Stimulated activated CD8-positive, alpha-beta memory T cell treated with anti-CD3 and anti-CD28 coated beads, Interleukin-4, amount 100 ng/mL, for 48 hours (primary cell): ENCODE measurements at places on chromosomes 12 and 14.

- DNase-seq, result no peak
These were observed 36.5 kb upstream of the CERS5 start for GRCh38 chr12:50203691-50204090.

DNA sequence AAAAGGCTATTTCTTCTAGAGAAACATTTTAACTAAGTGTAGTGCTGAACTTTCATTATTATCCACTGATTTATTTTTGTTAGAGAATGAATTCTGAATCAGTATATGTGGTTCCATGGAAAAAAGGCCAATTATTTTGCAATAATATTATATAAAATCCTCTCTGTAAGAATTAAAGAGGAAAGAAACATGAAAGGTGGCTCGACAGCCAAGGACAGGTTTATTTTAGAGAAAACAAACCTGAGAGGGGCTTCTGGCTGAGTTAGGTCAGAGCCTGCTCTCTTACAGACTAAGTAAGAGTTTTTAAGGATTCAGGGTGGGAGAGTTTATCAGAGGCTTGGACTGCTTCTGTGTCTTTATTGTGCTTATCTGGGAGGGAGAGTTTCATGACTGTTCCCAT, 46.7 kb upstream of the GUCY2C start:
- no peak for DNase-seq

DNA sequence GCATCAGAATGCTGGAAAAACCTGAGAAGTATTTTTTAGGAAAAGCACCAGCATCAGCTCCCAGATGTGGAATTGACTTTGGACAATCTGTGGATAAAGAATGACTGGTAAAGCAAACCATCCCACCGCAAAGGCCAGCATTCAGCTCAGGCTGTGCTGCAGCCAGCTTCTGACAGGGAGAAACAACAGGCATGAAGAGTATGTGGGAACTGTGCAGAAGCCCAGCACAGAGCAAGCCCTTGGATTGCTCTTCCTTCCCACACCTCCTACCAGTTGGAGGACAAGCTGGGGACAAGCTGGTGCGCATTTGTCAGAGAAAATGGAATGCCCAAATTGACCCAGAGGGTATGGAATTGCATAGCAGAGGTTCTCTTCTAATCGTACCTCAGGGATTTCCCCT, 228.1 kb downstream of the ANO2 start:
- DNase-seq, result no peak

DNA sequence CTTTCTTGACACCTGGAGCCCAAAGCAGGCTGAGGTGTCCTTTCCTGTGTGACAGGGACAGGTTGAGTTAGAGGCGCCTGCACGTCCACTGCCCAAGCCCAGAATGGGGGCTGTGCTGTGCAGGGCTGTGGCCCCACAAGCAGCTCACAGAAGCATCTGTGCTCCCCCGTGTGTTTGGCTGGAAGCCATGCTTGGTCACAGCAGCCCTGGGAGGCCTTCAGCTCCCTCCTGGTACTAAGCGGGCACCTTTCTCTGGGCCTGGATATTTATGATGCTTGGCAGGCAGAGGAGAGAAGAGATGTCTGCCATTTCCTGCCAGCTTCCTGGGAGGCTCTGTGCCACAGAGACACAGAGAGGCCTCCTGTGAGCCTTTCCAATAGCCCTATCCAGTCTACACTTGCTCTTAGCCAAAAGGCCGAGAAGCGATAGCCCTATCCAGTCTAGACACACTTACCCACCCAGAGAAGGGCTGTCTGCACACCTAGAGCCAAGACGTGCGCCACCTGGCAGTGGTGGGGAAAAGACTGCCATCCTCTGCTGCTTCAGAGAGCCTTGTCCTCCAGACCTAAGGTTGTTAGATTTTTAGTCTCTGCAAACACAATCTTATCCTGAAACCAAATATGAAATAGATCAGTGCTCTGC, 117.4 kb downstream of the GCH1 start:
- no peak for DNase-seq

GRCh38 chr14:75995372-75996041, 9.9 kb downstream of the IFT43 start:
- DNase-seq, result no peak
